ENCODE measurements at places on chromosomes 1 and 21.

DNA sequence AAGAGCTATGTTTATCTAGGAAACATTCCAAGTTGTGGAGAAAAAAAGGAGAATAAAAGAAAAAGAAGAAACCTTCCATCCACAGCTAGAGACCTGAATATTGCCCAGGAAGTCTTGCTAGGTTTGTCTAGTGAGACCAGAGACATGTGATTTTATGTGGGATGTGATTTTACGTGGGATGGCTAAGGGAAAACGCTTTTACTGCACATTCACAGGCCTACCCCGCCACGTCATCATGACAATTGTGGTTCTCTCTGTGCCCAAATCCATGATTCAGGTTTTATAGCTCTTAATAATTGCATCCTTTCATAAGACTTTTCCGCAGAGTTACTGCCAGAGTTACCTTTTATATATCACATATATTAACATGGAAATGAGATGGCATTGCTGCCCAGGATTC is 86.4 kb upstream of the SSX2IP start:
- no peak overlapping the region for H3K27ac ChIP-seq
- no peaks in the 10 kb centered on the region for H3K27me3 ChIP-seq
- DNase-seq: no peak

DNA sequence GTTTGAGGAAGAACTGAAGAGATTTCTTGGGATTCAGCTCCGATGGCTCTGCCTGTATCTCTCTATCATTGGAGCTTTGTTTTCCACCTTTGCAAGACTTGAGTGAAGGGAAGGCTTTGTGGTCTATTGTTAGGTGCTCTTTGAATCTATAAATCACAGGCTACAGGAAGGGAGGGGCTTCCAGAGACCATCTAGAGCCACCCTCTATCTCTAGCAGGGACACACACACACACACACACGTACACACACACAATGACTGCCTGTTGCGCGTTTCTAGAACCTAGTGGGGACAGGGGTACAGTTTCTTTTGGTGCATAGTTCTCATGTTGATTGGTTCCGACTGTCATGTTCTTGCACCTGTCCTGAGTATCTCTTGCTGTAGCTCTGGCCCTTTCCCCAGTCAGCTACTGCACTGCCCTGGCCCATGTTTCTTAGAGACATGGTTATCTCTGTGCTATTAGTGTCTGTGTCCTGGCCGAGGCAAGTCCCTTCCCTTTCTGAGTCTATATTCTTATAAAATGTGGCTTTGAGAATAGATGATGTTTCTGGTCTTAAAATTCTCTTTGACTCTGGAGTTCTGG is 60.7 kb downstream of the MAN1C1 start:
- H3K36me3 ChIP-seq: no peaks in the 10 kb centered on the region
- H3K4me3 ChIP-seq: no peak overlapping the region
- H3K27me3 ChIP-seq: no peaks in the 10 kb centered on the region
- H3K27ac ChIP-seq: no peak overlapping the region

DNA sequence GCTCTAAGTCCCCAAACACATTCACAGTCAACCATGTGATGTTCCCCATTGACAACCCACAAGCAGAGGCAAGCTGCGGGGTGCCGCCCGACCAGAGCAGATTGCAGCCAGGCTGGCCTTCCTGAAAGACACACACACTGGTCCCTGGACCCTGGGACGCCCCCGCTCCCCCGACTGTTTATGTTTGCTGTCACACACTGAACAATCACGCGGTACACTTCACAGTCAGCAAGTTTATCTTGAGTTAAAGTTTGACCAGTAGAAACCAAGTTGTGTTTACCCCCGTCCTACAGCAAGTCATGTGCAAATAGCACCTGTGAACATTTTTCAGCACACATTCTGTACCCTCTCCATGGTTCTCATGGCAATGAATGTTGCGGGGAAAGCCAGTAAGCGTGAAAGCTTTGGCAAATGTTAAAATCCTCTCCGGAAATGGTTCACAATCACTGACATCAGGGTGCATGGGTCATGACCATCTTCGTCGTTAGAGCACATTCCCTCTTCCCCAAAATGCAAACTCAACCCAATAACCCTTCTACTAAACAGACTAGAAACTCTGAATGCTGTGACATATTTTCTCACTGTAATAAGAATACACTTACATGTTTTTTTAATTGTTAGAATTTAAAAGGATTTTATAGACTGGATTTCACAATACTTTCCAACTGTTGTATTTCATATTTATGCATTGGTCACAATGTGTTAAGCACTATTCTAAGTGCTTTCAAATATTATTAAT is 33.3 kb upstream of the IRF2BP2 start:
- H3K4me1 ChIP-seq: no peaks in the 10 kb centered on the region
- H3K27ac ChIP-seq: no peak overlapping the region
- no peak for DNase-seq
- no peaks in the 10 kb centered on the region for H3K36me3 ChIP-seq
- H3K27me3 ChIP-seq: no peaks in the 10 kb centered on the region
- H3K4me3 ChIP-seq: no peak overlapping the region

DNA sequence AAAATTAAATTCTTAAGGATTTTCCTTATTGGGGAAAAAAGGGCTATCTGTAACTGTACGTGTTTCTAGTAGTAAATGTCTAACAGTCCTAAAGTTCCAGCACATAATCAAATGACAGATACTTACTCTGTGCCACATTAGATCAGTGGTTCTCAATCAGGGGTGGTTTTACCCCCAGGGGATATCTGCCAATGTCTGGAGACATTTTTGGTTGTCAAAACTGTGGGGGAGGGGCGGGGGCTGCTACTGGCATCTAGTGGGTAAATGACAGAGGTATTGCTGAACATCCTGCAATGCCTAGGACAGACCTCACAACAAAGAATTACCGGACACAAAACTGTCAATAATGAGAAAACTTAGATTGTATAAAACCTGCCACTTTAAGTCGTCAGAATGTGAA is 33.4 kb upstream of the PTPRC start:
- H3K27ac ChIP-seq: no peak overlapping the region
- H3K36me3 ChIP-seq: no peaks in the 10 kb centered on the region
- no peak for DNase-seq

DNA sequence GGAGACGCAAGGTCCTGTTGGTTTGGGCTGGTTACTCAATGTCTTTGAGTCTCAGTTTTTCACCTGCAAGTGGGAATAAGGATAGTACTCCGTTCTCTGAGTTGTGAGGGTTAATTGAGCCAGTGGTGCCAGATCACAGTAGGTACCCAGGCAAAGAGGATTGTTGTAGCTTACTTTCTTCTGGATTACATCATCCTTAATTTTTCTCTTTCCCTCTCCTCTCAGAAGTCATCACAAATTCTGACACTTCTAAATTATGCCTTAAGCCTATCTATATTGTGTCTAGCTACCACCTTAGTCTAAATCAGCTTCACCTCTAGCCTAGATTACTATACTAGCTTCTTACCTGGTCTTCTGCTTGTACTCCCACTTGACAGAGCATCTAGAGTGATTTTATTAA is 149.5 kb downstream of the ROR1 start:
- no peak overlapping the region for H3K4me3 ChIP-seq
- peaks cover 12% of the 10 kb centered on the region for H3K4me1 ChIP-seq
- no peaks in the 10 kb centered on the region for H3K36me3 ChIP-seq
- H3K27me3 ChIP-seq: no peaks in the 10 kb centered on the region
- H3K27ac ChIP-seq: no peak overlapping the region

GRCh38 chr1:15736038-15736891 is at the start of gene SLC25A34:
SLC25A34 (plus strand) TSS chr1:15736258; CDS start chr1:15736486, 228 bp downstream.
- H3K27me3 ChIP-seq: no peaks in the 10 kb centered on the region
- peaks cover 34% of the 10 kb centered on the region for H3K4me1 ChIP-seq
- H3K27ac ChIP-seq: peak within 1 kb of the TSS; percentile 40
- no peak within 1 kb of the TSS for H3K4me3 ChIP-seq
- no peaks in the 10 kb centered on the region for H3K36me3 ChIP-seq
- DNase-seq: no peak

DNA sequence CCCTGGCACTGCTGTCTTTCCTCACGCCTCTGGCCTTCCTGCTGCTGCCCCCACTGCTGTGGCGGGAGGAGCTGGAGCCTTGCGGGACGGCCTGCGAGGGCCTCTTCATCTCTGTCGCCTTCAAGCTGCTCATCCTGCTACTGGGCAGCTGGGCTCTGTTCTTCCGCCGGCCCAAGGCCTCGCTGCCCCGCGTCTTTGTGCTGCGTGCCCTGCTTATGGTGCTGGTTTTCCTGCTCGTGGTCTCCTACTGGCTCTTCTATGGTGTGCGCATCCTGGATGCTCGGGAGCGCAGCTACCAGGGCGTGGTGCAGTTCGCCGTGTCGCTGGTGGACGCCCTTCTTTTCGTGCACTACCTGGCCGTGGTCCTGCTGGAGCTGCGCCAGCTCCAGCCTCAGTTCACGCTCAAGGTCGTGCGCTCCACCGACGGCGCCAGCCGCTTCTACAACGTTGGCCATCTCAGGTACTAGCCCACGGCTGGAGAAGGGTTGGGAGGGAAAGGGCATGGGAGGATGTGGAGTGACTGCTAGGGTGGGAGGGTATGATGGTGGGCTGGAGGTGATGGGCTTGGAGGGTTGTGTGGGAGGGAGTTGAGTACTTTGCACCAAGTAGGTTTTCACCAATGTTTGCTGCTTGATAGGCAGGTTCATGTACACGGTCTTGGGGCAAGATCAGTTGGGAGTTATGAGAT is 18.9 kb downstream of the VANGL2 start:
- H3K27me3 ChIP-seq: no peaks in the 10 kb centered on the region
- H3K4me1 ChIP-seq: no peaks in the 10 kb centered on the region
- peaks cover 23% of the 10 kb centered on the region for H3K36me3 ChIP-seq
- peak; percentile 49 for DNase-seq
- H3K4me3 ChIP-seq: no peak overlapping the region
- no peak overlapping the region for H3K27ac ChIP-seq

DNA sequence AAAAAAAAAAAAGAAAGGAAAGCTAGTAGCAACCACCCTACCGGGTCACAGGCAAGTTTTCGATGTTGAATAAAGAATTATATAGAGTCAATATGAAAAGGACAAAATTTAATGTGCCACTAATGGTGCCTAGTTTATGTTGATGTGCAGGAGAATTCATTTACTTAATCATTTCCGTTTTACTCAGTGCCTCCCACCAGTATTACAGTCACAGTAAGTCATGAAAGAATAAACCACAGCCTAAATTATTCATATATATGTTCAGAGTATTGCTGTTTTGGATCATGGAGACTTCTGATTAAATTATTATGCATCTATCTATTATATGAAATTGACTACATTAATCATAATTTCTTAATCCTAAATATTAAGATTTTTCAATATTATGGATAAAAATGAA is 35.3 kb downstream of the FNBP1L start:
- no peaks in the 10 kb centered on the region for H3K27me3 ChIP-seq
- no peaks in the 10 kb centered on the region for H3K4me1 ChIP-seq
- H3K4me3 ChIP-seq: no peak overlapping the region
- no peak overlapping the region for H3K27ac ChIP-seq
- no peaks in the 10 kb centered on the region for H3K36me3 ChIP-seq

DNA sequence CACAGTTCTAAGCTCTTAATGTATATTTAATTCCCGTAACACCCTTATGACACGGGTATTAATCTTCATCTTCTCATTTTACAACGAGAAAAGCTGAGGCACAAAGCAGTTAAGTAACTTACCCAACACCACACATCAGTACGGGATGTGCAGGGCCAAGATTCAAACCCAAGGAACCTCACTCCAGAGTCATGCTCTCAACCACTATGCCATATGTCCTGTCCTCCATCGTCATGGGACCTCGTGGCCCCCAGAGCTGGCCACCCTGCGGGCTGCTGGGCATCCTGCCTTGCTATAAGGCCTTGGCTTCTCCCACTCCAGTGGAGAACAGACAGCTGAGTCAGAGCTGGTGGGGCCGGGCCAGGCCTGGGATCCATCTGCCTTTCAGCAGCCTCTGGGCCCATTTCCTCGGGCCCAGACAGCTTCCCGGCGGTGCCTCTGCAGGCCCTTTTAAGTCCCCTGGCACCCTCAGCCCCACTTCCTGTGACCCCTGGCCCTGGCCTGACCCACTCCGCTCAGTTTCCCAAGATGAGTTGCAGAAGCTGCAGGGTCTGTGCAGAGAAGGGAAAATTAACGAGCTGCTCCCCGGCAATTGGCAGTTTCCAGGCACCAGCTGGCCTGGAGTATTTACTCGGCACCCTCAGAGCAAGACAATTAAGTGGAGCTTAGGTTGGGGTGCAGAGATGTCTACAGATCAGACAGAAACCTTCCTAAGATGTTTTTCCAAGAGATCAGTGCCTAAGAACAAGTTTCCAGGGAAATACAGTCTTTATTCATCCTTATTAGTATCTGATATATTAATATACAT is 98.2 kb downstream of the EPHB2 start:
- no peak for DNase-seq
- peaks cover 33% of the 10 kb centered on the region for H3K4me1 ChIP-seq
- no peak overlapping the region for H3K4me3 ChIP-seq

DNA sequence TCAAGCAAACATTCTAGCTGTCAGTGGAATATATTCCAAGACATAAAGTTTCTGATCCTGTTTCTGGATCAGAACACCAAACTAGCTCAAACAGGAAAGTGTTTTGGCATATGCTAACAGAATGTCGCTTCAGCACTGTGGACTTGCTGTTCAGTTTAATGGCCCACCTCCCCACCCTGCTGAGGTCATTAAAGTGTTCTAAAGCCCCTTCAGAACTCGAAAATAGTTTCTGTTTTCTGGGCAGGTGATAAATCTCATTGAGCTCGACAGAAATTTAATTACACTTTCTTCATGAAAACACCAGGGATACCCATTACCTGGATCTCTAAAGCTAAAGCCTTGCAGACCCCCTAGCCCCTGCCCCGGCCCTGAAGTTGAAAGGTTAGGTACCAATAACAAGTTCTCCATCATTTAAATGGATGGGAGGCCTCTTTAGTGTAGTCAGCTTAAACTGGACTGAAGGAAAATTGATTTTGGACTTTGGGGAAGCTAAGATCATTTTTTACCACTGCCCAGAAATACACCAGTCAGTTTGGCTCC is 3.9 kb upstream of the C1orf105 start:
- DNase-seq: no peak
- no peaks in the 10 kb centered on the region for H3K27me3 ChIP-seq
- no peak overlapping the region for H3K27ac ChIP-seq
- no peaks in the 10 kb centered on the region for H3K36me3 ChIP-seq
- no peaks in the 10 kb centered on the region for H3K4me1 ChIP-seq

DNA sequence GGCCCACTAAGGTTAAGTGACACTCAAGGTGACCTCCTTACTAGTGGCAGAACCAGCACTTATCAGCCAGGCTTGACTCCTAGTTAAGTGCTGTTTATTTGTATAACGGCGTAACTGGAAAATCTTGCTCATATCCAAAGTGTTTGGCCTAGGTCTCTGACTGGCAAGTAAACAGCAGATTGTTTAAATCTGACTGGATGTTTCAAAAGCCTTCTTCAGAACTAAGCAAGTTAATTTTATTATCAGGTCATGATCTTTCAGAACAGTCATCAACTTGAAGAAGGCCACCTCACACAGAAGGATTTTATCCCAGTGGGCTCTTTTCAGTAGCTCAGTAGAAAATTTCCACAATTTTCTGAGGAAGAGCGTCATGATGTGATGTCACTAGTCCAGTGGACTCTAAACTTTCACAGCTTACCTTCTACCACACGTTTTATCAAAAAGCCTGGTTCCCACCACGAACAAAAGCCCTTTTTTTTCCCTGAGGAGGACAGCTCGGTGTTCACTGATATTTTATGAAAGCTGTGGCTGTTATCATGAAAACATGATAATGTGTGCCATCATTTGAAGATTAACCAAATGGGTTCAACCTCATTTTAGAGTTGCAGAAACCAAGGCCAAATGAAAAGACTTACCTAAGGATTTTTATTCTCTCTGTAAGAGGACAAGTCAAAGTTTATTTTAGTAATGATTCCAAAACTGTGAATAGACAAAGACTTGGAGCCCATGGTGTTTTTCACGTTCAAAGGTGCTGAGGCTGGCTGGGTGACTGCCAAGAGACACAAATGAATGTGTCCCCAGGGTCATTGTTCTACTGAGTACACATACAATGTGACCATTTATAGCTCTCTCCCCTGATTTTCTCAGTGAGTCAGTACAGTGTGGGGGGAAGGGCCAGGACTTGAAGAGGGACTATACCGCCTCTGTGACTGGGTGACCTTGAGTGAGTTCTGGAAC is 9.1 kb downstream of the SGIP1 start:
- no peaks in the 10 kb centered on the region for H3K4me1 ChIP-seq
- no peaks in the 10 kb centered on the region for H3K36me3 ChIP-seq
- peak overlapping the region; percentile 69 for H3K27ac ChIP-seq
- DNase-seq: no peak

Measured in vagina (tissue), 2 donors.